ENCODE measurements at places on chromosomes 5 and 9.

DNA sequence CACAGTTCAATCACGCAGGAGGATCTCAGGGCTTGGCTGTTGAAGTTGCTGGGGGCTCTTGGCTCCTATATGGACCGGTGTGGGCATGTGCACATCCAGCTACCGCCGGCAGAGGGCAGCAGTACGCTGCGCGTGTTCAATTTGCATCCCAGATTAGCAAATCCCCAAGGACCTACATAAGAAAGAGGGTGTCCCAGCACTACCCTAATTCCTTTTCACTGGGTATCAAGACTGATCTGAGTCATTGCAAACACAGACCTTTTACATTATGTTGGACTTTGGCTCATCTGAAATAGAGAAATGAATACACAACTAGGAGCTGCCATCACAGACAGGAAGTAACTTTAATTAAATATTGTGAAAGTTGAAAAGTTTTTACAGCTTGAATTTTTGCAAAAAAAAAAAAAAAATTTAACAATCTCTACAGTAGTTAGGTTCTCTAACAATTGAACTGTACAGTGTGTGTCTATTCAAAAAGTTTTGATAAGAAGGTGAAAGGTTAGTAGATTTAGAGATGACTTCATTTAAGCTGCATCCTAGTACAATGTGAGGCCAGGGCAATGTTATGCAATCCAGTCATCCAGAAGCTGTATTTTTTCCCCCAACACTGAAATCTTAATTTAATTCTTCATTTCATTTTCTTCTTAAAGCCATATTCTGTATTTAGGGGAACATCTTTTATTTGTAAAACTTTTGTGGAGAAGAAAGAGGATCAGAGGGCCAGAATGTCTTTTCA is 404.0 kb downstream of the EBF1 start:
- no peak for DNase-seq

GRCh38 chr5:147957901-147958300 is 51.6 kb upstream of the C5orf46 start:
- DNase-seq, result no peak

DNA sequence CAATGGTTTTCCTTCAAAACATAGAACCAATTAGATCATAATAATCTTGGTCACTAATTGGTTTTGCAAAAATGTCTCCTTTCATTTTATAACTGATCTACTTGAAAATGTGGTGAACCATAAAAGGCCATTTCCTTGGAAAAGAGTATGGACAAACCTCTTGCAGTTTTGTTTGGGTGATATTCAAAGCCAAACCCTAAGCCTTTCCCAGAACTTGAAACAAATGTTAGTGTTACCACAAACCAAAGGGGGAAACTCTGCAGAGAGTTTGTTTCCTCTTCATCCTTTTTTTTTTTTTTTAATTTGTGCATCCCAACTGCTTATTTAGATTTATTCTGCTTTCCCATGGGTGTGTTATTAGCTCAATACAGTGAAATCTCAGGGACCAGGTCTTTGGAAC is 204.4 kb upstream of the ADAMTSL1 start:
- DNase-seq, result no peak

DNA sequence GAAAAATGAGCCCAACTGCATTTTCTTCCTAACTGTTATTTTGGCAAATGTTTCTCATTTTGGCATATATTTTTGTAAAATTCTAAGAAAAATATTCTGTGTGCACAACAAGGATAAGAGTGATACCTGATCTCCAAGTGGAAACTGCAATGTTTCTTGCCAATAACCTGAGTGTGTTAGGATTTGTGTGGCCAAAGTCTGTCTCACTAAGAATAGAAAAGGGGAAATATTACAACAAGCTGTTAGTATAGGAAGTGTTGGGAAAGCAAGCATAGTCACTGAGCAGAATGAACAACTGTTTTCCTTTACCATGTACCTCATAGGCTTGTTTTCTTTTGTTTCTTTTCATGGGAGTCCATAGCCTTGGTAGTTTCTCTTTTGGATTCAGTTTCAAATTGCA is 624.2 kb downstream of the MTRR start:
- DNase-seq, result no peak

DNA sequence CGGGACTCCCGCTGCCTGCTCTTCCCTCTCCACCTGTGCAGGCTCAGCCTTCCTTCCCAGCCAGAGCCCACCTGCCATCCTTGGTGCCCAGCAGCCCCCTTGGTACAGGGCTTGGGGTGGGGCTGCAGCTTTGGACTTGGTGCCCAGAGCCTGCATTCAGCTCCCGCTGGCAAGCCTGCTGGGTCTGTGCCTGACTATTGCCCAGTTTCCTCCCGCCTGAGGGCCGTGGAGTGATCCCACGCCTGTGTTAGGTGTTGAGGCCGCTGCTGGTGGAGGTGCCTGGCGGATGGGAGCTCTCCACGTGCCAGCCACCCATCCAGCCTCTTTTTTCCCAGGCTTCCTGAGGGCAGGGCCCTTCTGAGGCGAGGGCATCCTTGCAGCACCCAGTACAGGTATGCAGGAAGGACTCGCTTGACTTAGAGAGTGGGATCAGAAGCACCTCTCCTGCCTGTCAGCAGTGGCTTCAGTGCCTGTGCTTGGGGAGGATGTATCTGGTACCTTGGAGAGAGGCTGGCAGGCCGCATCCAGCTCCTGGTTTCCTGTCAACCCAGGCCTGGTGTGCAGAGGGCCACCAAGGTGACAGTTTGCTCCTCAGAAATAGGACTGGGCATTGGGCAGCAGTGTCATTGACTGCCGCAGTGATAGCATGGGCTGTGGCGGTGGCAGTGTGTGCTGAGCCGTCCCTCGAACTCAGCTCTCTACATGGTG is 7.8 kb downstream of the RXRA start:
- DNase-seq, result no peak

DNA sequence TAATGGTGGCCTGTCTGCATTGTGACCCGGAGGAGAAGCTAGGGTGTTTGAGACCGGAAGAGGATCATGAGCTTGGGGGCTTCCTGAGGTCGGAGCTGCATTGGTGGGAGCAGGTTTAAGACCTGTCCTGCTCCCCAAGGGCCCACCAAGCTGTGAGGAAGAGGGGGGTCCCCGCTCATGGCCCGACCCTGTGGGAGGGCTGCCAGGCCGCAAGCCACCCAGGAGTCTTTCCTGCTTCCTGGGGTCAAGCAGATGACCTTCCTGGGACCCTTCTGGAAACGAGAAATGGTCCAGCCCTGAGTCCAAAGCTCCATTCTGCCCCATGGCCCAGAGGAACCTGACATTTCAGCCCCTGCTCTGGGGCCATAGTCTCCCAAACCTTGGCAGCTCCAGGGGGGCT is 61.5 kb upstream of the RNU6ATAC start:
- no peak for DNase-seq

DNA sequence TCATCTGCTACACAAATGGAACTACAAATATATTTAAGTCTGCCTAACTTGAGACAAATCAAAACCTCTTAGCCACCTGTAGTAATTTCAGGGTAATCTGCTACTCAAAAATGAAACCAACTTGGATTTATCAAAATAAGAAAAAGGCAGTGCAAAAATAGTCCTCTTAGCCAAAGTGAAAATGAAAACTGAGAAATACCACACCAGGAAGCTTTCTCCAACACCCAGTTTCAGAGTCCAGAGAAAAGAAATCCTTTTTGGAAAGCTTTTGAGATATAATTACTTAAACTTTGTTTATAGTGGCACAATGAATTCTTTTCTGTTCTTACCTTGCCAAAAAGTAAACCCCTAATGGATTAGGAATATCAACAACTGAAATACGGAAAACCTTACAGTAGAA is 990.4 kb downstream of the EFNA5 start:
- no peak for DNase-seq

DNA sequence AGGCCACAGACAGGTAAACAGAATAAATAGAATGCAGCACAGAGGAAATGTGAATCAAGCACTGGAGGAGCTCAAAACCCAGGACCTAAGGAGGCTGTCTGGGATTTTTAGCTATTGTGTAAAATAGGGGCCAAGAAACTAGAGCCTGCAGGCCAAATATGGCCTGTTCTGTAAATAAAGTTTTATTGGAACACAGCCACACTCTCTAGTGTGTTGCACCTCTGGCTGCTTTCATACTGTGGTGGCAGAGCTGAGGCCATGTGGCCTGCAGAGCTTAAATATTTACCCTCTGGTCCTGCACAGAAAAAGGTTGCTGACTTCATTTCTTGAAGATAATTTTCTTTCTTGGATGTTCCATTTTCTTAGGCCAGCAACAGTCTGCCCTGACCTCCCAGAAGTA is 136.4 kb downstream of the WDR41 start:
- no peak for DNase-seq

- DNase-seq, result no peak
Measured at GRCh38 chr9:90033028-90033650, 428.3 kb downstream of the GADD45G start.

GRCh38 chr9:78930281-78930680 is 633.4 kb downstream of the PSAT1 start:
- DNase-seq, result no peak

DNA sequence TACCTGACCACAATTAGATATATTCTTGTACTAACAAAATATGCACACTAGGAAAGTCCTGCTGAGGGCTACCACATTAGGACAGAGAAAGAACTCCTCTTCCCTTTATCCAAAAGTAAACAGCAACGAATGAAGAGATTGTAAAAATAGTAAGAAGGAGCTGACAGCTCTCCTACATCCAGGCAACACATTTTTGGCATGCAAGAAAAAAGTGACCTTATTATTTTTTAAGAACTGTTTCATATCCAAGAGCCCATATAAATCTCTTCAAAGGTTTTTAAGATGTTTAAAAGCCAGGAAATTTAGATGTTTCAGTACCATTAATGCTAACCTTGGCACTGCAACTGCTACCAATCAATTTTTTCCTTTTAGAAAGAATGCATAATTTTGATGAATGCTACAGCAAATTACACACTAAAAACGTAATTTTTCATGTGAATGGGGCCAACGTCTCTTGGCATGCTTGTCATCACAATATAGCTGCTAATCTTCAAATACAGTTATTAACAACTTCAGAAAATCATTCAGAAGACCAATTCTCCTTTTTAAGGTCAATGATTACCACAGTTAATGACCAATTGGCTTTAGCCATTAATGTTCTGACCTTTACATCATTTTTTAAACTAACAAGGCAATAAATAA is 132.0 kb downstream of the FBXL17 start:
- DNase-seq, result no peak

DNA sequence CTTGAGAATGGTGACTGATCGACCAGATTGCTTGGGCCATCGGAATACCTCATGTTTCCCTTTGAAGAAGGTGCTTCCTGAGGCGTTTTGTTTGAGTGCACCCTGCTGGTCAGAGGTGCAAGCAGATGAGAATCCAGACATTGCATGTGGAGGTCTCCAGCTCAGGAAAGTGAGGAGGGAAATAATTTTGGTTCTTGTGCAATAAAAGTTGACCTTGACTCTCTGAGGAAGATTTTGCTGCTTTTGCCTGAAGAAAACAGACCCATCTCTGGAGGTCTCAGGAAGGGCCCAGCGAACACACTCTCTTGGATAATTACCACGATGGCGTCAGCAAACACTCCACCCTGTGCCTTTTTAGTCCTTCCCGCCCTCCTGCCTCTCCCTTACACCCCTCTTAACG is 69.7 kb downstream of the GRAMD2B start:
- DNase-seq, result no peak

DNA sequence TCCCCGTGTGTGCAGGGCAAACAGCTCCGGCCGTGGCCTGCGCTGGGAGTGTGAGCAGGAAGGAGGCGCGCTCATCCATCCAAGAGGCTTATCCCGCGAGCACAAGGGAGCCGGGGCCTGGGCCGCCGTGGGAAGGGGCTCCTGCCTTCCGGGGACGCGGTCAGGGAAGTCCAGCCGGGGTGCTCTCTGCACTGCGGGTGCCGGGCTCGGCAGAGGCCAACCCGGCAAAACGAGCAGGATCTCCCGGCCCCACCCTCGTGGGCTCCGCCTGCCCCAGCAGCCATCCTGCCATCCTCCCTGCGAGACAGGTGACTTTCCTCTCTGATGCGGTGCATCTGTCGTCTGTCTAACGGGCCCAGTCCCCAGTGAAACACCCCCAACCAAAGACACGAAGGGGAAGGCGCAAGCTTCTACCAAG is 244.2 kb downstream of the AUH start:
- DNase-seq, result no peak

DNA sequence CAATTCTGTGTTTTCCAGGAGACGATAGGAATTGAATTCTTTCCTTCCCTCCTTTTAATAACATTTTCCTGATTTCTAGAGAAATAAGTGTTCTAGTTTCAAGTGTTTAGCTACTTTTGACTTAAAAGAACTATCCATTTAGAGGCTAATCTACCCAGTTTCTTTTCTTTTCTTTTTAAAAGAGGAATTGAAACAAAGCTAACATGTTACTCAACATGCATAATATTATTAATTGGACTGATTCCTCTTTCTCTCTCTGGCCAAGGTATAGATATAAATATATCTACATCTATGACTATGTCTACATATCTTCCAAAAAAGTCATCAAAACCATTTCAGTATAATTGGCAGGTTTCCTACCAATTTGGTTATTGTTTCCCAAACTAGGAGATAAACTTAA is 309.8 kb downstream of the TRPM3 start:
- DNase-seq, result no peak

GRCh38 chr9:98087420-98088354 is 31.2 kb downstream of the NANS start:
- DNase-seq, result no peak

All from coronary artery (tissue), 2 donors.